Smooth muscle cell of the pulmonary artery (primary cell): ENCODE measurements at places on chromosomes 1 and 21. TPM values are rescaled to one million over a fixed set of nuclear protein-coding genes. Genes with fewer than 3 reads are reported as not detected.

The MAP3K6 gene
- total RNA-seq, result 23.5 and 28.3 TPM in 2 replicates

The C1orf74 gene
- total RNA-seq, result 2.4 and 2.6 TPM in 2 replicates

The NPPB gene
- not detected in 2 replicates for total RNA-seq

The CNIH3 gene
- 4.2 and 21.2 TPM in 2 replicates for total RNA-seq

The TAS1R1 gene
- 0.20 and 0.46 TPM in 2 replicates for total RNA-seq

The THAP3 gene
- total RNA-seq, result 22.1 and 24.6 TPM in 2 replicates

The CD101 gene
- 0.36 and 0.59 TPM in 2 replicates for total RNA-seq

The TATDN3 gene
- total RNA-seq, result 11.0 and 13.9 TPM in 2 replicates

The FCRL5 gene
- not detected in 2 replicates for total RNA-seq

The B3GALT5 gene
- total RNA-seq, result 0.10 TPM in 1 of 2 replicates, not detected in the other

The RNF186 gene
- total RNA-seq, result not detected in 2 replicates

The NTNG1 gene
- 1.6 and 6.4 TPM in 2 replicates for total RNA-seq

The PDC gene
- 0.07 TPM in 1 of 2 replicates, not detected in the other for total RNA-seq

The AK5 gene
- total RNA-seq, result 37.0 and 39.9 TPM in 2 replicates

The USH2A gene
- total RNA-seq, result under 0.01 TPM in 1 of 2 replicates, not detected in the other

The TMCO1 gene
- total RNA-seq, result 49.4 and 71.5 TPM in 2 replicates

The SPRR2B gene
- not detected in 2 replicates for total RNA-seq

The ZMYM1 gene
- total RNA-seq, result 18.9 and 23.5 TPM in 2 replicates

The RAD54L gene
- 1.8 and 2.5 TPM in 2 replicates for total RNA-seq

The AMIGO1 gene
- total RNA-seq, result 3.3 and 4.9 TPM in 2 replicates

The LRRC7 gene
- total RNA-seq, result 0.07 TPM in 1 of 2 replicates, not detected in the other

The THEMIS2 gene
- 6.5 and 8.9 TPM in 2 replicates for total RNA-seq

The LAMC1 gene
- total RNA-seq, result 853 and 1,718 TPM in 2 replicates

The LCE1C gene
- not detected in 2 replicates for total RNA-seq

The FYB2 gene
- not detected in 2 replicates for total RNA-seq

The SERPINC1 gene
- total RNA-seq, result 0.07 TPM in 1 of 2 replicates, not detected in the other

The CD53 gene
- total RNA-seq, result not detected in 2 replicates

The SLAMF9 gene
- 0.26 and 0.59 TPM in 2 replicates for total RNA-seq

The GPR25 gene
- not detected in 2 replicates for total RNA-seq

The HES4 gene
- 2.6 and 8.3 TPM in 2 replicates for total RNA-seq

The WRAP73 gene
- total RNA-seq, result 14.1 and 21.5 TPM in 2 replicates

The NOS1AP gene
- 0.20 TPM in 1 of 2 replicates, not detected in the other for total RNA-seq

The GPR3 gene
- 0.20 and 0.50 TPM in 2 replicates for total RNA-seq

The UBL4B gene
- total RNA-seq, result not detected in 2 replicates

The UMODL1 gene
- total RNA-seq, result 0.03 TPM in 1 of 2 replicates, not detected in the other

The ZNF593OS gene
- total RNA-seq, result not detected in 2 replicates

The THEM5 gene
- not detected in 2 replicates for total RNA-seq

The ERG gene
- 10.8 and 26.9 TPM in 2 replicates for total RNA-seq

The LEFTY2 gene
- total RNA-seq, result 0.10 TPM in 1 of 2 replicates, not detected in the other

The PRDM16 gene
- total RNA-seq, result 11.6 and 25.9 TPM in 2 replicates

The SAMSN1 gene
- 0.10 TPM in 1 of 2 replicates, not detected in the other for total RNA-seq

The RBM11 gene
- 0.26 TPM in 1 of 2 replicates, not detected in the other for total RNA-seq

The NOTCH2 gene
- total RNA-seq, result 234 and 252 TPM in 2 replicates

The RXFP4 gene
- 0.07 TPM in 1 of 2 replicates, not detected in the other for total RNA-seq

The C8A gene
- total RNA-seq, result not detected in 2 replicates

The S100A14 gene
- total RNA-seq, result 0.13 TPM in 1 of 2 replicates, not detected in the other

The PTGS2 gene
- 59.8 and 148 TPM in 2 replicates for total RNA-seq

The CFAP107 gene
- not detected in 2 replicates for total RNA-seq

The PTPRU gene
- 6.4 and 32.7 TPM in 2 replicates for total RNA-seq

The HRNR gene
- total RNA-seq, result not detected in 2 replicates

The USP48 gene
- 46.3 and 48.4 TPM in 2 replicates for total RNA-seq

The SPATA45 gene
- not detected in 2 replicates for total RNA-seq

The NEXN gene
- total RNA-seq, result 10.4 and 13.0 TPM in 2 replicates

The ALG14 gene
- total RNA-seq, result 2.7 and 3.5 TPM in 2 replicates

The RNF19B gene
- total RNA-seq, result 9.4 and 17.2 TPM in 2 replicates

The ELF3 gene
- 0.20 and 2.2 TPM in 2 replicates for total RNA-seq

The FPGT gene
- 13.1 and 17.3 TPM in 2 replicates for total RNA-seq
